EH (cell line): ENCODE measurements at places on chromosomes 3 and 15.
A peak's percentile ranks its signal among the peaks of the same experiment; 100 is the strongest.

DNA sequence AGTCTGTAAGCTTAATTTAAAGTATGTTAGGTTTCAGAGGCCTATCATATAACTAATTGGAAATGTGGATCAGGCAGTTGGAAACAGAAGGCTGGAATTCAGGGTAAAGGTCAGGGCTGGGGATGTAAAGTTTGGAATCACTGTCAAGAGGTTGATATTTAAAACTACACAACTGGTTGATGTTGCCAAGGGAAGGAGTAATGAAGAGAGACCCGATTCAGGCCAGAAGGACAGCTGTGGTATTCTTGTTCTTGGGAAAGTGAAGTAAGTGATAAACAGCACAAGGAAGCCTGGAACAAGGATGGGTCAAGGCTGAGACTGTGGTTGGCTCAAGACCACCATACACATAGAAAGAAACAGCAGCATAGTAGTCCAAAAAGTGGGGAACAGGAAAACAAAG lies 654.2 kb downstream of the NTRK3 start:
- no peak for DNase-seq

- DNase-seq, result no peak
These were observed 476.0 kb downstream of the OCA2 start for GRCh38 chr15:27623149-27623548.

- DNase-seq, result no peak
These were observed 958.8 kb downstream of the IGSF11 start for GRCh38 chr3:118075873-118076272.

DNA sequence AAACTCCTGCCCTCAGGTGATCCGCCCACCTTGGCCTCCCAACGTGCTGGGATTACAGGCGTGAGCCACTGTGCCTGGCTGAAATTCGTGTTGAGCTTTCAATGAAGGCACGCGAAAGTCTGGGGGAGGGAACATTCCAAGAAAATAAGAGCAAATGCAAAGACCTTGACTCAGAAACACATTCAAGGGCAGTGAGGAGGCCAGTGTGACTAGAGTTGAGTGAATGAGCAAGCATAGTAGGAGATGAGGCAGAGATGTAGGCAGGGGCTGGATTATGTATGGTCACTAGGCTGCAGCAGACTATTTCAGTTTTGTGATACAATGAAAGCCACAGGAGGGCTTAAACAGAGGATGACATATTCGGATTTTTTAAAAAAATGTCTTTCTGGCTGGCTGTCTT lies 67.0 kb downstream of the SCN11A start:
- DNase-seq, result peak; percentile 74

GRCh38 chr15:62985768-62986167 lies 56.8 kb upstream of the TPM1 start:
- peak; percentile 98 for DNase-seq

GRCh38 chr15:99158626-99159412 lies 53.9 kb downstream of the SYNM start:
- DNase-seq, result no peak

DNA sequence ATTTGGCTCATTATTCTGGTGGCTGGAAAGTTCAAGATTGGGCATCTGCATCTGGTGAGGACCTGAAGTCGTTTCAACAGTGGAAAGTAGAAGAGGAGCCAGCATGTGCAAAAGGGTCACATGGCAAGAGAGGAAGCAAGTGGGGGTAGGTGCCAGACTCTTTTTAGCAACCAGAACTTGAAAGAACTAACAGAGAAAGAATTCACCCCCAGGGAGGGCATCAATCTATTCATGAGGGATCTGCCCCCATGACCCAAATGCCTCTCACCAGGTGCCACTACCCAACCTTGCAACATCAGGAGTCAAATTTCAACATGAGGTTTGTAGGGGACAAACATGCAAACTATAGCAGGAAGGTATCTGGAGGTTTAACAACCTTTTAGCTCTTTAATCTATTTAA lies 10.3 kb upstream of the RYK start:
- no peak for DNase-seq

GRCh38 chr3:11600501-11601282 lies 43.0 kb downstream of the VGLL4 start:
- DNase-seq, result peak; percentile 100

DNA sequence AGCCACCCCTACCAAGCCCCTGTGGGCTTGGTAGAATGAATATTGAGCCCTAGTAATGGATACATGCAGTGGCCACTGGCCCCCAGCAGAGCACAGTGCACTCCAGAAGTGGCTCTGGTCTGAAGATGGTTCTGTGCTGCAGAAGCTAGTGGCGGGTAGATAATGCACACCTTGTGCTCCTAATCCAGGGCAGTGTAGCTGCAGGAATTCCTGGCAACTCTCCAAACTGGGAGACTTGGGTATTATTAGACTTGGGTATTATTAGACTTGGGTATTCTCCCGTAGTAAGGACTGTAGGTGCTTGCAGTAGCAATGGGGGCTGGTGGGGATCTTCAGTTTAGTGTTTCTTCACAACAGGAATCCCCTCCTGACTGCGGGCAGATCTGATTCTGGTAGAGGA lies 34.7 kb downstream of the NUSAP1 start:
- no peak for DNase-seq

DNA sequence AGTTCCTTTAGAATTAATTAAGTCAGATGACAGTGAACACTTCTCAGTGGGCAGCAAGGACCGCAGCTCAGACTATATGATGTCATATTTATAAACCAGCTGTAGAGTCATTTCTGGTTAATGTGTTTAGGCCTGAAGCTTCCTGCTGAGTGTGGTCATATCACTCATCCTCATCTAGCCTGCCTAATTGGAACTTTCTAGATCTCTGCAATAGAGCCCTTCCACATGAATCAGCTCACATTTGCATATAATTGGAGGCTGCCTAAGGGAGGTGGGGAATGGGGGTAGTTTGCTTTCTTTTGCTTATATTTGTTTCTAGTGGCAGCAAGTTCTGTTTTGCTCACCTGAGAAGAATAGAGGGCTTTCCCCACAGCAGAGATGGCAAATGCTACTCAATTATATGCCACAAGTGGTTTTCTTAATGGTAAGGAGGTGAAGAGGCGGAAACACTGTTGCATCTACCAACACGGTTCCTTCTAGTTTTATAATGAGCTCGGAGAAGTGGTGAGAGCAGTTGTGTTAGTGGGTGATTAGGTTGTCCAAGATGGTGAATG lies 148.1 kb downstream of the KLHL25 start:
- peak; percentile 89 for DNase-seq

DNA sequence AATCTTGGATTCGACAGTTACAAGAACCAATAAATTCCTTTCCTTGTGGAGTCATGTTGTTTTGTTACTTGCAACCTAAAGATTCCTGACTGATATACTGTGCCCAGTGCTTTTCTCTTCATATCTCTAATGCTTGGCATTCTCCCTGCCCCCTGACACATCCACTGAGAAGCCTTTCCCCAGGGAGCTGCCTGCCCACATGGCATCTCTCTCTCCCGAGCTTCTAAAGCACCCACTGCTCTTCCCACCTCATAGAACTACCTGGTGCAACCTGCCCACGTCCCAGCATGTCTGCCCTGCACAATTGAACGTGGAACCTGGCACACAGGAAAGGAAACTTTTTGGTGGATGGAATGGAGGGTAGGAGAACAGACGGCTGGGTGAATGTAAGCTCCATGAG lies 6.8 kb downstream of the CYP8B1 start:
- no peak for DNase-seq
